ENCODE measurements at places on chromosomes 12 and 14. TPM values are rescaled to one million over a fixed set of nuclear protein-coding genes. Genes with fewer than 3 reads are reported as not detected.

DNA sequence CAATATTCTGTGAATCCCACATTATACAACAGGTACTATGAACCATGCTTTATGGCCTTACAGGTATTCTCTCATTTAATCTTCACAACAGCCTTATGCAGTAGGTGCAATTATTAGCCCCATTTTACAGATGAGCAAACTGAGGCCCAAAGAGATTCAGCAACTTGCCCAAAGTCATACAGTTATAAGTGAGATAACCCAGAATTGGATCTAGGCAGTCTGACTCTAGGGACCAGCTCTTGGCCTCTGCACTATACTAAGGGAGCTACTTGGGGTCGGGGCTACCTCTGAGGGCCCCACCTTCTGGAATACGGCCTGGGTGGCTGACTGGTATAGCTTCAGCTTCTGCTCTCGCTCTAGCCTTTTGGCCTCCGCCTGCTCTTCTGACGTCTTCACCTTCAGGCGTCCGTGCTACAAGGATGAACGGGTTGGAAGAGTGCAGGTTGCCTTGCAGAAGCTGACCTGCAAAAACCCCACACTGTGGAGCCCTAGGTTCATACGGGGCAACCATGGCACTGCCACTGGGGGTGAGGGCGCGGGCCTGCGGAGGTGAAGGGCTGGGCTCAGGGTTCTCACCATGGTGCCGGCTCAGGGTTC, 762 bp downstream of the RABGGTA start:
- no peak for DNase-seq

- DNase-seq = no peak
These were observed 2.9 kb downstream of the ARHGDIB start for GRCh38 chr12:14958361-14959125.

- no peak for DNase-seq
These were observed 27.0 kb upstream of the OS9 start for GRCh38 chr12:57666897-57667296.

Gene FUT8
- total RNA-seq = 23.4 TPM

DNA sequence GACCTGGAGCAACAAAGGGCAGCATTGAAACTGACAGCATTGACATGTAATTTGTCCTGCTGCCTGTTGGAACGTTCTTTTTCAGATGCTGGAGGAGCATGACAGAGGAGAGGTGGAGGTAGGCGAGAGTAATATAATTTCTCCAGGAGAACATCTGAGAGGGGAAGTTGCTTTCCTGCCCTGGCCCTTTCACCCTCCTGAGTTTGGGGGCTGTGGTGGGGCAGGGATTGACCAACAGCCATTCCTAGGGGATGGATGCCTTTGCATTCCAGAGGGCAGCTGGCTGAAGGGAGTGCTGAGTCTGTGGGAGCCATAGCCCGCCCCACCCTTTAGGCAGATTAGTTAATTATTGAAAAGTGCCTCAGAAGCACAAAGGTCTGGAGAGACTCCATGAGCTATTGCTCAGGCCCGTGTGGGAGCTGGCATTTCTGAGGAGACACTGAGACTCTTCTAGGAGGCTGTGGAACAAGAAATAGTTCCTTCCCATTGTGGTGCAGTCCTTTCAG, 73.5 kb downstream of the ARF6 start:
- no peak for DNase-seq

Gene CNTN1
- 16.1 TPM for total RNA-seq

Gene CCDC60
- total RNA-seq = not detected

DNA sequence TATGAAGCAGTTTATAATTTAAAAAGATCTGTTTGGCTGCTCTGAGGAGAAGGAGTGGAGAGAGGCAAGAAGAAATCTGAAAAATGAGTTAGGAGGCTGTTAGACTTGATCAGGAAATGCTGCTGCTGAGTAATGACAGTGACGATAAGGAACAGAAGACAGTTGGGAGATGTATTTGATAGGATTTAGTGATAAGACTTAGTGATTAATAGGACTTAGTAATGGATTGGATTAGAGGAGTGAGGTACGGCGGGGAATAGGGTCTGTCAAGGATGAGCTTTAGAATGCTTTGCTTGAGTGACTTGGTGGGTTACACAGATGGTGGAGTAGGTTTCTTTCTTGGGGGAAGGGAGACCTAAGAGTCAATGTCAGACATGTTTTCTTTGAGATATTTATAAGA, 31.7 kb downstream of the UNC79 start:
- no peak for DNase-seq

DNA sequence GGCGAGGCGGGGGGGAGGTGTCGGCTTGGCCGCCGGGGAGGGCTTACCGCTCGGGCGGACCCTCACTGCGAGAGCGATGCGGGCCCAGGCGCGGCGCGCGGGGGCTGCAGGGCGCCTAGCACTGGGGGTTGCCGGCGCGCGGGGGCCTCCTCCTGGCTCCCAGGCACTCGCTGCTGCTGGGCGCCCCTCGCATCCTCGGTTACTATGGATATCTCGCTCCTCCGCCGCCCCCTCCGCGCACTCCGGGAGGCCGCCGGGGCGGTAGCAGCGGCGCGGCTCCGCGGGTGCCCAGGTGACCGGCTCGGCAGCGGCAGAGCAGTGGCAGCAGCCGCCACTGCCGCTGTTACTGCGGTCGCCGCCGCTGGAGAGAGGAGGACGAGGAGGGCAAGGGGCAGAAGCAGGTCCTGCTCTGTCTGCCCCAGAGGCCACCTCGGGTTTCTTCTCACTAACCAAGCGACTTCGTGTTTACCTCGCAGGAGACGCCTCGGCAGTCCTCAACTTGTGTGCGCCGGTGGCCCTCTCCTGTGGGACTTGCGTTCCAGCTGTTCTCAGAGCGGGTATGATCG, 250.1 kb downstream of the APAF1 start:
- DNase-seq = no peak

Gene ITGA5
- 752 TPM for total RNA-seq

All from thoracic aorta (tissue), 2 donors.